HT1080 (cell line): ENCODE measurements at places on chromosomes 13 and 19. TPM values are rescaled to one million over a fixed set of nuclear protein-coding genes. Genes with fewer than 3 reads are reported as not detected.
A peak's percentile ranks its signal among the peaks of the same experiment; 100 is the strongest.

The HCST gene
- total RNA-seq, result not detected in 2 replicates

The ACP7 gene
- 4.0 and 6.4 TPM in 2 replicates for total RNA-seq

GRCh38 chr13:80574113-80574850, 233.4 kb upstream of the SPRY2 start:
- DNase-seq, result peak; percentile 11

DNA sequence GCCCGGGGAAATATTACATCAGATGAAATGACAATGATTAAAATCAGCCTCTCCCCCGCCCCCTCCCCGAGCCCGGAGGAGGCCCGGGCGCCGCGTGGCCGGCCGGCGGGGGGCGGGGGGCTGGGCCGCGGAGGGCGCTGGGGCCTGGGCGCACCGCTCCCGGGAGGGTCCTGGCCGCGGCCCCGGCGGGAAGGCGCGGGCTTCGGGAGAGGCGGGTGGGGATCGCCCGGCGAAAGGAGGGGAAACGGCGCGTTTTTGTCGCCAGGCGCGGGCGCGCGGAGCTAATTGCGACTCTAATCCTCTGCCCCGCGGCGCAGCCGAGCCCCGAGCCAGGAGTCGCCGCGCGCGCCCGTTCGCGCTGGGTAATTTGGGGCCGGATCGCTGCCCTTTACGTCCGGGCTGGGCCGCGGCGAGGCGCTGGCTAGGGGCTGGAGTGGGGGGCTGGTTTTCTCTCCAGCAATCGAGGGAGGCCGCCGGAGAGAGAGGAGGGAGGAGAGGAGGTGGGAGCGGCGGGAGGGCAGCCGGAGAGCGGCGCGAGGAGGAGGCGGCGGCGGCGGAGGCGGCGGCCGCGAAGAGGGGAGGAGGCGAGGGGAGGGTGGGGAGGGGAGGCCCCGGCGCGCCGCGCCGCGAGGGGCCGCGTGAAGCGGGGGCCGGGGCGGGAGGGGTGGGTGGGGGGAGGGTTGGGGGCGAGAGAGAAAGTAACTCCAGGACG, at the start of gene KCTD15:
TSS of gene KCTD15 (plus strand) at position 707 of the 712 bp plus-strand sequence. CDS start 3,585 bp downstream, outside the sequence.
- DNase-seq, result no peak

DNA sequence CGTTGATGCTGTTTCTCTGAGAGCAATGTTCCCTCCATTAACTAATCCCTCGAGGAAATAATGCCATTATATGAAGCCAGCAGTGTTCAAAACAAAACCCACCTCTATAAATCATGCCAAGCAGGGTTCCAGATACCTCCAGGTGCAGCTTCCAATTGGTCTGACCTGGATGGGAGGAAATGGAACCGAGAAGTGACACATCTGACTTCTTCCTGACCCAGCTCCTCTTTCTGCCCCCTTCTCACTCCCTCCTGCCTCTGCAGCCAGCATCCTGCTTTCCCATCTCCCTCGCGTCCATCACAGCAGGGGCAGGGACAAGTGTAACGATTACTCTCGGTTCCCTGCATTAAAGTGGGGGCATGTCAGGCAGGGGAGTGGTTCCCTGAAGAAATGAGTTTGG, 37.5 kb downstream of the HSPH1 start:
- no peak for DNase-seq

DNA sequence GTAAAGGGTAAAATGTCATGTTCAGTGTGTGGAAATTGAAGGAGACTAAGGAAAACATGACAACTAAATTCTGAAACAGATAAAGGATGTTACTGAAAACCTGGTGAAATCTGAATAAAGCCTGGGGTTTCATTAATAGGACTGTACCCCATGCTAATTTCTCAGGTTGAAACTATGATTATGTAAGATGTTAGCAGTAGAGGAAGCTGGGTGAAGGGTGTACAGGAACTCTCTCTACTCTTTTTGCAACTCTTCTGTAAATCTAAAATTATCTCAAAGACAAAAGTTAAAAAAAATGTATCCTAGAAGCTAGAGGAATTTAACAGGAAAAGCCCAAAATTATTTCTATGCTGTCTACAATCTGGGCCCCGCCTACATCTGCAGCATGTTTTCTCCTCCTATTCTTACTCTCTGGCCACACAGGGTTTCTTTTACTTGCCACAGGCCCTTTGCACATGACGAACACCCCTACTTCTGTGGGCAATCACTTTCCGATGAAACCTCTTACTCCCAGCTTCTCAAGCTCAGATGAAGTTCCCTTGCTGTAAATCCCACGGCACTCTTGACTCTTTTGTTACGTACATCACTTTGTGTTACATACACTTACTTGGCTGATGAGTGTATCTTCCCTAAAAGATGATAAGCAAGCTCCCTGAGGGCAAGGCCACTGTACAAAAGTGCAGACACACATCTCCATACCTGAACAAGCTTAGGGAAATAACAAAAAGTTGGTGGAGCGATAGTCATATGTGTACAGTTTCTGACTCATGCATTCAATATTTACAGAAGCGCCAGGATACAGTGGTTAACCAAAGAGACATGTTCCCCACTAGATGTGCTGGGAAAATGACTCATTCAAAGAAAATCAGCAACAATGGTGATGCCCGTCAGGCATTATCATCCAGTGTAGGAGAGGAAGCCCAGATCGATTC, 32.6 kb downstream of the RUBCNL start:
- peak; percentile 98 for DNase-seq
